CD4-positive, alpha-beta T cell treated with Interferon alpha-2 for 1 hour (primary cell): ENCODE measurements at places on chromosomes 12 and 14.

- DNase-seq: peak; percentile 27
These were observed 32.7 kb downstream of the VCPKMT start for GRCh38 chr14:50083467-50084337.

- no peak for DNase-seq
These were observed 11.9 kb upstream of the SH2B3 start for GRCh38 chr12:111393700-111394300.

GRCh38 chr14:104443391-104444158, 136.0 kb upstream of the C14orf180 start:
- no peak for DNase-seq

DNA sequence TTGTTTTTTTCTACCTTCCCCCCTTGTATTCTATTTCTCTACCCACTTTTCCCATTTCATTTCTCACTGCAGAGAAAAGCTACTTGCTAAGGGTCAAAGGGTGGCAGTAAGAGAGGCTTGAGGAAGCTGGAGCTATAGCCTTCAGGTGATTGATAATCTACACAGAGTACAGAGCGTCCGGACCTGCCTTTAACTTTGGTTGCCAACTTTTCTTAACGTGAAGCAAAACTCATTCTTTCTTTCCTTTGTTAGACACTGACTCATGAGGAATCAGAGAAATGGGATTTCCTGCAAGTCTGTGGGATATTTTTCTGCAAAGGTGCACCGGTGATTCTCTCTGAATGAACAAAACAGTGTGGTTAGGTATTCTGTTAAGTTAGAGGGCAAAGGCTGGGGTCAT, 133.3 kb downstream of the RMST start:
- no peak for DNase-seq

DNA sequence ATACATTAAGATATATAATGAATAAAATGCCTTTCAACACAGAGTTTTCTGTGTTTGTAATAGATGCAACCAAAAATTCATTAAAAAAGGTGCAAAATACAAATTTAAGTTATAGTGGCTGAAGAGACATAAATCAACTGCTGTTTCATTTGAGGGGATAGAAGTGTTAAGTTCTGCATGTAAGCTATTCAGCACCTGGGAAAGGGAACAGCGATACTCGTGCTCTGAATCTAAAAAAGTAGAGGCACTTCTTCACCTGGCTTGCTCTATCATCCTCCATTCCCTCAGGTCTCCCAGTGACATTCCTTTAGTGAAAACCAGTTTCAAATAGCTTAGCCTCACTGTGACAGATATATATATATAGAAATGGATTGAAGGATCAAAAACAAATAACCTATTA, 222.6 kb downstream of the ACSS3 start:
- DNase-seq: no peak

- DNase-seq: no peak
These were observed 69.5 kb downstream of the TMEM132C start for GRCh38 chr12:128336204-128337070.

- no peak for DNase-seq
These were observed 73.0 kb downstream of the GCH1 start for GRCh38 chr14:54829486-54830224.

DNA sequence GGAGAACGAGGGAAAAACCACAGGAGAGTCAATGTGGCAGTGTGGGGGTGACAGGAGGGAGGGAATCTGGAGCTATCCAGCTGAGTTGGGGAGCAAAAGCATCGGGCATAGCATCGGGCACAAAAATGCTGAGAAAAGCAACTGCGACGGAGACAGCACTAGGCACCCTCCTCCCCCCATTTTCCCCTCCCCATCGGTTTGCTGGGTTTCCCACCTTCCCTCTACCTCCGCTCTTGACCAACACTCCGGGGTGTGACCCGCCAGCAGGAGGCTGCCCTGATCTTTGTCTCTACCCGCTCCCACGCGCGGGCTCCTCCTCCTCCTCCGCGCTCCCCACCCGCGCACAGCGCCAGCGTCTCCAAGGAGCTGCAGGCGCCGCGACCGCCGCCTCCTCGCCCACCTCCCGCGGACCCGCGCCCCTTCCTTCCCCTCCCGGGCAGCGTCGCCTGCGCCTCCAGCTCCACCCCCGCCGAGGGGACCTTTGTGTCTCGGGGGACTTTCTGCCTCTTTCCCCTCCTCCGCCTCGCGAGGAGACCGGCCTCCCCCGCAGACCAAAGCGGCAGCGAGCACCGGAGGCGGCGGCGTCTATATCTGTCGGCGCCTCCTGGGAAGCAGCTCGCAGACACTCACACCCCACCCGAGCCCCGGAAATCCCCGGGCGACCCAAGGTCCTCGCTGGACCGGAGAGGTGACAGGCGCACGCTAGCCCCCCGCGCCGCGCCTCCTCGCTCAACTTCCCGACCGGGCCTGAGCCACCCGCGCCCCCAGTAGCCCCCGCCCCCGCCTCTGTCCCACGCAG, 920 bp downstream of the CDK17 start:
- peak; percentile 80 for DNase-seq

GRCh38 chr12:70154087-70154638, 89.1 kb upstream of the CNOT2 start:
- no peak for DNase-seq

DNA sequence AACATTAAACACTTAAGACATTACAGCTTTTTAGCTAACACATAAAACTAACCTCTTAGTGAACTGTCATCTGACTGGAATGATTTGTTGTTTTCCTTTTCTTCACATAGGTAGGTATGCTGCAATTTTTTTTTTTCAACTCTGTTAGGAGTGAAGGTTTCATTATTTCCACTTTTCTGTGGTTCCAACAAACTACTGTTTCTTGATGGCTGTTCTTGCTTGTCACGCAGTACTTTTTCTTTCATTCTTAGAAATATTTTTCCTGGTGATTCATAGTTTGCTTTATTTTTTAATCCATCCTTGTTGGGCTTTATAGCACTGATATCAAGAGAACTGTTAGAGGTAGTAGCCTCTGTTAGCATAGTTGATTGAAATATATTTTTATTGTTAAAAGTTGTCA, 6.3 kb downstream of the MIS18BP1 start:
- no peak for DNase-seq

- no peak for DNase-seq
These were observed 105.8 kb upstream of the ATXN7L3B start for GRCh38 chr12:74431801-74432200.

GRCh38 chr12:8544295-8544694, 3.6 kb upstream of the CLEC4E start:
- peak; percentile 66 for DNase-seq

GRCh38 chr14:69629225-69630127, 18.1 kb downstream of the SUSD6 start:
- no peak for DNase-seq

GRCh38 chr12:31785318-31785717, 56.5 kb upstream of the AMN1 start:
- no peak for DNase-seq

DNA sequence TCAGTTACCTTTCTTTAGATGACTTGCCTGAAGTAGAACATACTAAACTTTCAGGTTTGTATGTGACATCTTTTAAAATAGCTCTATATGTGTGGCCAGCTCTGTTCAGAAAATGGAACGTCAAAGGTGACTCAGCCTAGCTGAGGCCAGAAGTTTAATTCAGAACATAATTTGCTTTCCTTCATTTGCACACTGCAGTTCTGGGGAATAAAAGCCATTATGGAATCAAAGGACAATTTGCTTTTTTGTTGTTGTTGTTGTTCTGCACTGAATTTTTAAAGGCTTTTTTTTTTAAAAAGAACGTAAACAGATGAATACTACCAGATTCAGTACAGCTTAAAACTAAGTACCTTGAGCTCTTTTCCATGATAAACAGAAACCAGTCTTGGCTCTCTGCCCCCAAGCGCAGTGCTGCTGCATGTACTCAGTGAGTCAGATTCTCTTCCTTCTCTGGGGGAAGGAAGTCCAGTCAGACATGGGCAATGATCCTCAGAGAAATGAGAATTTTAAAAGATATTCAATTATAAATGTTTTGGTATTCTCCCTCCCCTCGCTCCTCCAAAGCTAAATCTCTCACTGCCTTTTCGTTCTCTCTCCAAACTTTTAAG, 644.2 kb downstream of the NOVA1 start:
- no peak for DNase-seq

DNA sequence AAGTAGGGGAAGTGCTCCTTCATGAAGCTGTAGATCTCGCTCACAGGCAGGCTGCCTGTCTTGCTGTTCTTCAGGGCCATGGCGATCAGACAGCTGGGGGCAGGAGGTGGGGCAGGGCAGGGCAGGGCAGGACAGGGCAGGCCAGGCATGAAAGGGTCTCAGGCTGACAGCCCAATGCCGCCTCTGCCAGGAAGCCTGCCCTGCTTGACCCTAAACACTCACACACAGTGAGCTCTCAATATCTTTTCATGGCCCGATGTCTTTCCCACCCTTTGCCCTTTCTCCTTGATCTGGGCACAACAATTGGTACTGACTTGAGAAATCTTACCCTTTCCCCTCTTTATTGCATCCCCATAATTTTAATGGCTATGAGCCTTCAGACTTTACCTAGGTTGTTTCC, 22.4 kb downstream of the FOXN4 start:
- DNase-seq: no peak

DNA sequence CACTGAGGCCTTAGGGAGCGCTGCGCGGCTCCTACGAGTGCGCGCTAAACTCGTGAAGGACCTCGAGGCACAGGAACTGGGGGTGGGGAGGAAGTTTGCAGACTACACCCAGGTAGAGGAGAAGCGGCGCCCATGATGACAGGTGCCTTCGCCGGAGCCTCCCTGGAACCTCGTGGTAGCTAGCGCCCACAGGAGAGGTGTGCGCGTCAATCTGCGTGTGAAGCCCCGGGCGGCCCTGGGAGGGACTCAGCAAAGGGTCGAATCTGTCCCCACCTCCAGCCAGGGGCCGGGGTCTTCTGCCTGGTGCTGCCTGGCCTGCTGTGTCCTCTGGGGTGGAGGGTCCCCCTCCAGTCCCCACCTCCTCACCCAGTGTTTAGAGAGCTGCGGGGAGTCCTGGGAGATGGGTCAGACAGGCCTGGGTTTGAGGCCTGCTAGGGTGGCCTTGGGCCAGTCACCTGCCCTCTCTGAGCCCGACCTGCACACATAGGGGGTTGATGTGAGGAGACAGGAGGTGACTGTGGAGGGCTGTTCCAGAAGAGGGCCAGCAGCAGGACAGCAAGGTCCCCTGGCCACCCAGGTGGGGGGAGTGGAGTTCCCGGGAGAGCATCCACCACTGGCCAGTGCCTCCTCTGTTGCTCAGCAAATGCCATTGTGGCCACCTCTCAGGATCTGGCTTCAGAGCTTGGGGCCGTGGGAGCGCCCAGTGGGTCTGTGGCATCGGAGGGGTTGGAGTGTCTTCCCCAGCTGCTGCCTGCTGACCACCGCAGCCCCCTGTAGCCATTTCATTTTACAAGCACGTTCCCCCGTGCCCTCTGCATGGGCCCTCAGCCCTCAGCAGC, 20.2 kb upstream of the KIF26A start:
- no peak for DNase-seq

DNA sequence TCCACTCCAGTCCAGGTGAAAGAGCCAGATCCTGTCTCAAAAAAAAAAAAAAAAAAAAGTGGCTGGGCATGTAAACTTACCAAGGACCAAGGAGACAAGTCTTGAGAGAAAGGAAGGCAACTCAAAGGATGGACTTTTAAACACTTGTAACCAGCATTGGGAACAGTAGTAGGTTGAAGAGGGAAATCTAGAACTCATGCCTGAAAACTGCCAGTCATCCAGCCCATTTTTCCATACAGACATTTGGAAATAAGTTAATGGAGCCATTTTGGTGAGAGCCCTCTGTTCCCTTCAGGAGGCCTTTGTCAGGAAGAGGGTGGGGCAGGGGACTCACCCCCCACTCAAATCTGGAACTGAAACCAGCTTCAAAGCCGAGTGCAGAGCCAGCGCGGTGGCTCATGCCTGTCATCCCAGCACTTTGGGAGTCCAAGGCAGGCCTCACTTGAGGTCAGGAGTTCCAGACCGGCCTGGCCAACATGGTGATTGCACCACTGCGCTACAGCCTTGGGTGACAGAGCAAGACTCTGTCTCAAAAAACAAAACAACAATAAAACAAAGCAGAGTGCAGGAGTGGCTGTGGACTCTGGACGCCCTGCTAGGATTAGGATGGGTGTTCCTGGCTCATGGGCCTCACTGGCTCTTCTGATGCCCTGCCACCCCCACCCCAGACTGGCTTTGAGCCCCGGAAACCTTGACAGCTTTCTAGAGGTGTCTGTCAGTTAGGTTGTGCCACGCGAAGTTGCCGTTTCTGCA, 1.6 kb upstream of the MLXIP start:
- DNase-seq: peak; percentile 26

DNA sequence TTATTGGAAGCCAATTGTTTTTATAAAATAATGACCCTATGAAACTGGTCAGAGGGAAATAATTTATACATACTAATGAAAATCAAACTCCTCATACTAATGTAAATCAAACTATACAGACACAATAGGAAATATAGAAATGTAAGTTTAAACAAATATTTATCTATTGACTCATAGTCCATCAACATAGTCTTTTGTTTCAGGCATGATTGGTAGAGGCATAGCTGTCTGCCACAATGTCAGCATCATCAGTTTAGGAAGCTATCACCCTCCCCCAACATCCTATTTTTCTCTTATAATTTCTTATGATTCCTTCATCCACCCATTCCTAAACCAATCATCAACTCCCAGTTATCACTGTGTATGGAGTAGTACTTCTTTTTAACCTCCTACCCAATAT, 117.7 kb downstream of the SLC38A6 start:
- no peak for DNase-seq

GRCh38 chr12:101839324-101840283, 8.8 kb upstream of the GNPTAB start:
- DNase-seq: peak; percentile 79

DNA sequence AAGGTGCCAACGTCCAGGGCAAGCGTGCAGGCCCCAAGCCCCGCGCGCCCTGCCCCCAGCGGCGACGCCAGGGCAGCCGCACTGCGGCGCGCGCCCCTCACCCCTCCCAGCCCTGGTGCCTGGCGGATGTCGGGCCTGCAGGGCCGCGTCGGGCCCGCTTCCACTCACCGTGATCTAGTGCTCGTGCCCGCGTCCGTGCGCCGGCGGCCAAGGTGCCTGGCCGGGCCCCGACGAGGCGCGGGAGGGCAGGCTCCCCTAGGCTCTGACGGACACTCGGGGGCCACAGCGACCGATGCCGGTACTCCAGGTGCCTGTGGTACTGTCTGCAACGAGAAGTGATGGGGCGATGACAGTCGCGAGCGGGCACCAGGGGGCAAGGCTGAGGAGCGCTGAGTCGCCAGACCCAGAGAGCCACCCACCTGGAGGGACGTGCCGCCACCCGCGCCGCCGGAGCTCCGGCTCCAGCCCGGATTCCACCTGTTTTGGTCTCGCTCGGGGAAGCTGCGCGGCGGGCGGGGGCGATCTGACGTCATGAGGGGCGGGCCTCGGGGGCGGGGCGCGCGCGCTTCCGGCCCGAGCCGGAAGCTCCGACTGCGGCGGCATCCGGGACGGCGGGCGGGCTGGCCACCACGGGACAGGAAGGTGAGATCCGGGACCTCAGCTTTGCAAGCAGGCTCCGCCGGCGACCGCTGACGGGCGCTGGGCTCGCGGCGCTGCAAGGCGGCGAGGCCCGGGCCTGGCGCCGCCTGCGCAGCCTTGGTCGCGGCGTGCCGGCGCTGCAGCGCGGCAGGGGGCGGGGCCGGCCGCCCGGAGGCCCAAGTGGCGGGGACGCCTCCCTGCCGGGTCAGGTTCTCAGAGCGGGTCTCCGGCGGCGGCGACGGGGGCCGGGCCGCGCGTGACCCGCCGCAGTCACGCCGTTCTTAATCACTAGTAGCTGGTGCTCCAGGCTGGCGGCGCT, at the start of the genes LYSET and MOAP1:
Gene LYSET (plus strand): TSS at position 927 of the 958 bp plus-strand sequence. CDS start 89 bp downstream, outside the sequence.
Gene MOAP1 (minus strand): TSS at position 507 of the 958 bp plus-strand sequence. CDS start 655 bp downstream, outside the sequence.
- DNase-seq: peak; percentile 93
